Iris pigment epithelial cell (primary cell): ENCODE measurements at places on chromosomes 7 and 10.
A peak's percentile ranks its signal among the peaks of the same experiment; 100 is the strongest.

- DNase-seq, result no peak
These were observed 809.1 kb downstream of the TNS3 start for GRCh38 chr7:46772776-46773175.

DNA sequence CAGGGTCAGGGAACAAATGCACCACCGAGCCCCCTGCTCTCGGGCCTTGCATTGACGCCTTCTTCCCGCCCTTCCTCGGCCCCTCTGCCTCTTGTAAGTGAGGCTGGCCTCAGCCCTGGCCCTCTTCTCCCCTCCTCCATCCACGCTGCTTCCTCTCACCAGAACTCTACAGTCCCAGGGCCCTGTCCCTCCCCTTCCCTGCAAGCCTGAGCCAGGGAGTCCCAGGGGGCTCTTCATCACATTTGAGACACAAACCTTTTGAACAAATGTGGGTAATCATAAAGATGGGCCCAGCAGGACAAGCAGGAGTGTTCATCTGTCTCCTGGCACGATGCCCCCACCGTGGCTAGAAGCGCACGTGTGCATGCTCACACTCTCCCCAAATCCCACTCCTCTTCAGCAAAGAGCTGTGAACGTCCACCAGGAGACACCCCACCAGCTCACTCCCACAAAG, 57.7 kb downstream of the SLIT1 start:
- no peak for DNase-seq

GRCh38 chr7:134515569-134516468, 11.5 kb upstream of the AKR1B10 start:
- peak; percentile 83 for DNase-seq

- no peak for DNase-seq
These were observed 30.9 kb upstream of the SMKR1 start for GRCh38 chr7:129471402-129471827.

- DNase-seq, result no peak
These were observed 4.3 kb upstream of the LAMB4 start for GRCh38 chr7:108134486-108134885.

DNA sequence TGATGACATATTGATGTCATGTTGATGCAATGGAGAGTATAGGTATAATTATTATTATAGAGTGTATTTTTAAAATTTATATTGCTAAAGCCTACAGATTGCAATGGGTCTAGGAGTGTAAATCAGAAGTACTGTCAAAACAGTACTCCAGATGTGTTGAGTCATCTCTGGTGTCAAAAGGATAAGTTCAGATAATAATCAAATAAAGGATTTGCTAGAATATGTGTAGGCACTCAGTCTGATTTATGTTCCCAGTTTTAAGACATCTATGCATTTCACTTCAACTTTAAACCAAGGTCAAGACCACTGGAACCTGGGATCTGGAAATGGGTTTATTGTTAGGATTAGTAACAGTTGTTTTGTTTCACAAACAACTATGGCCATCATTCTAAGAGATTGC, 342.3 kb upstream of the BMPER start:
- DNase-seq, result no peak

DNA sequence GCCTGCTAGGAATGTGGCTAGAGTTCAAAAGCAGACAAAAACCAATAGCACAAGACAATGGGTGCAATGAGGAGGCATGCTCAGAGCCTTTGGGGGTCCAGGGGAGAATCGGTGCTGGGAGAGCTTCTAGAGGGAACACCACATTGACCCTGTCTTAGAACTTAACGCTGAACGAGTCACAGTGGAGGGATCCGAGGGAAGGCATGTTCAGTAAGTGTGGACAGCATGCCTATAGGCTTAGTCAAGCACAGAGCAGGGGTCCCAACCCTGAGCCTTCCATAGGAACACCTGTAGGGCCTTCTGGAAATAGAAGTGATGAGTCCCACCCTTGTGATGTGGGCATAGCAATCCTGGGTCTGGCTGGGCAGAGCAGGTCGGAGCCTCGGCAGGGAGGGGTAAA, 148.7 kb downstream of the PKD1L1 start:
- no peak for DNase-seq

DNA sequence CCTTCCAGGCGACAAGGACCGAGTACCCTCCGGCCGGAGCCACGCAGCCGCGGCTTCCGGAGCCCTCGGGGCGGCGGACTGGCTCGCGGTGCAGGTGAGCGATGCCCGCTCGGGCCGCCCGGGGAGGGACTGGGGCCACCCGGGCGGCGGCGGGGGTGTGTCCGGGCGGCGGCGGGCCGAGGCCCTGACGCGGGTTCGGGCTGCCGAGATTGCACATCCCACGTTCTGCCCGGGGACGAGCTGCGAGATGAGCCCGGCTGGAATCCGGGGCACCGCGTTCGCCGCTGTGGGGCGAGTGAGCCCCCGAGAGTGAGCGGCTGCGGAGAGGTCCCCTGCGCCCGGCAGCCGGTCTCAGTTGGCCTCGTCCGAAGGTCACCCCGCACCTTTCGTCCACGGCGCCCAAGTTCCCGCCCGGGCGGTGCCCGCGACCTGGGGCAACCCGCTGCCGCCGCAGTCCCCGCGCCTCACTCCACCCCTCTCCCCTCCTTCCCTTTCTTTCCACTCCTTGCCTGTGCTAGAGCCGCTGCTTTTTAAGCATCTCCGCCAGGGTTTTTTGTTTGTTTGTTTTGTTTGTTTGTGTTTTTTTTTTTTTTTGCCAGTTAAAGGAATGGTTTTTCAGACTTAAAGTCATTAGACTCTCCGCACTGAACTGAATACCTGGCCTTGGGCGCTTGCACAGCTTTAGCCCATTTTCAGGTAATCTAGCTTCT, 515 bp downstream of the RALA start:
- DNase-seq, result no peak

- no peak for DNase-seq
These were observed 618.5 kb upstream of the ANKRD30A start for GRCh38 chr10:36506697-36507496.

DNA sequence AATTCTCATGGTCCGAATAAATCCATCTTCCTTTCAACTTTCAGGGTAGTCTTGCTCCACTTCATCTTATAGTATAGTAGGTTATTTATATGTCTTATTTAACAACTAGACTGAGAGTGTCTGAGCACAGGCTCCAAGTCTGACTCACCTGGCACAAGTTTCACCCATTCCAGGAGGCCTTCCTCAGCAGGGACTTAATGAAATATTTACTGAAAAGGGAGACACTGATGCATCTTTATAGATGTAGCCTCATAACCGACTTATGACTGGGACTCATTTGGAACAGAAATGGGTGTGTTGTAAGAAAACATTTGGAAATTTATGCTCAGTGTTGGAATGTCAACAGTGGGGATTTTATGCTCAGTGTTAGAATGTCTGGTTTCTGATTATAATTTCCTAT, 59.9 kb downstream of the CH25H start:
- DNase-seq, result peak; percentile 57

DNA sequence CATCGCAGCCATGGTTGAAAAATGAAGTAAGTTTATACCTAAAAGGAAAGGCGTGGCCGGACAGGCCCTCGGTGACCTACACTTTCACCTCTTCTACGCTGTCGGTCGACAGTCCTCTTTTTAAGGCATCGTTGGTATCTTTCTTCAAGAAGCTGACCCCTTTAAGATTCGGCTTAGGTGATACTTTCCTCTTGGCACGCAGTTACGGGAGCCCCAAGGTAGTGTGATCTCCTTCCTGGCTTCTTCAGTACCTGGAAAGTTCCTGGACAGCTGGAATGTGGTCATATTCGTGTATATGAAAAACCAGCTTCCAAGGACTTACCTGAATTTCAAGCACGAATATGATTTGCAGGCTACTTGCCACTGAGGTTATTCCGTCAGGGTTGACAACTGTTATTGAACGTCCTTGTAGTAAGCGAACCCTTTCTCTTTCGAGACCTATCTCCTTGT, 885 bp upstream of the SYPL1 start:
- no peak for DNase-seq

DNA sequence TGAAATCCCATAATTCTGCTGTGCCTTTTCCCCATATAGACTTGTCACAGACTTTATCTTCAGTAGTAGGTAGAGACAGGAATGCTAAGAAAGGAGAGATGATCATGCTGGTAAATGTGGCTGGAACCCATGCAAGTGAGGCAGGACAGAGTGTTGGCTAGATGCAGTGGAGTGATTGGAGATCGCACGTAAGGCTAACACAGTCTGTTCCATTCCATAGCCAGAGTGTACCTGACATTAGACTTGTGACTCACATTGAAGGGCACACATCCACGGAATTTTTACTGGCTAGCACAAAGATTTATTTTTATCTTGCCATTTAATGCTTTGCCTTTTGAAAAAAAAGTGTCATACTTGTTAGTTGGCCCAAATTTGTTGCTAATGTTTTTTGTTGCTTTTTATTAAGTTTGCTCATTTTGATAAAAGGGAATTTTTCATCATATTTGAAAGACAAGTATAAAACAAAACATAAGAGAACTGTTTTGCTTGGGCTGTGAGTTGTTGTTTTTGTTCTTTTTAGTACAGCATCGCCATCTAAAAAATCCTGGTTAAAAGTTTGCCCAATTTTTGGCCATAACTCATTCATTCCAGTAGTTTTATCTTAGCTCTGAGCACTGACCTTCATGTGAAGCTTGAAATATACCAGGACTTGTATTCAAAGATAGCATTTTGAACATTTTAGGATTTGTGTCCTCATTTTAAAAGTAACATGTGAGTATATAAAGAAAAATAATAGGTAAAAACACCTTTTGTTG, 81.0 kb downstream of the CPED1 start:
- peak; percentile 59 for DNase-seq

DNA sequence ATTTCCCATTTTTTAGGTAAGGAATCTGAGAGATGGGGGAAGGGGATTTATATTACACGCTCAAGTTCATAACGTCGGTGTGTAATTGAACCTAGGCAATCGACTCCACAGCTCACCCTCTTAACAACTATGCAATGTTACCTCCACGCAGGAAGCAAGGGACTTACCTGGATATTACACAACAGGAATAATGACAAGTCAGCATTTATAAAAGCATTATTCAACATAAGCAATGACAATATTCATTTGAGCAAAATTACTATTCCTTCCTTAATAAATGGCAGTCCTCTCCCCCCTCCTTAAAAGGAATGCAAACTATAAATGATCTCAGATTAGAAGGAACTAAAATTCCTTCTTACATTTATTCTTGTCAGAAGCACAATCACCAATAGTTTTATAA, 104.0 kb downstream of the PCLO start:
- no peak for DNase-seq

- DNase-seq, result no peak
These were observed 38.9 kb upstream of the TOMM7 start for GRCh38 chr7:22861576-22861975.

DNA sequence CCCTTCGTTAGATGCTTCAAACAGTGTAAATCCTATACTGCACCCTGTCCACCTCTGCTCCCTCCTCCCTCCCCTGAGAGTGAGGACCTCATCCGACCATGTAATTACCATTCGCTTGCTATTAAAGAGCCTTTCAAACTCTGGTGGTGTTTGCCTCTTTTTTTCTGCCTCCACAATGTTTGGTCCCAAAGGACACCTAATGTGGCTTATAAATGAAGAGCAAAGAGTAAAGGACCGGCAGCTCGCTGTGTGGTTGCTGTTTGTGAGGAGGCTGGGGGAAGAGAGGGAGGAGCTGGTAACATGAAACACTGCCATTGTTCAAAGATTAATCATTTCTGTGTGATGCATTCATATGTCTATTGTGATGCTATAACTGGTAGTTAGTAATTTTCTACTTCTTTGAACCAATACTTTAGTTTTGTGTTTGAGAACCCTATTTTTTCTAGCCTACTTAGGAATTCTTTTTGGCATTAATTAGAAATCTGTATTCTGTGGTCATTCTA, 27.9 kb downstream of the MTURN start:
- DNase-seq, result peak; percentile 75

- DNase-seq, result no peak
These were observed 57.5 kb downstream of the LCOR start for GRCh38 chr10:96889415-96890171.

GRCh38 chr7:73960548-73960947, 67.4 kb upstream of the ELN start:
- DNase-seq, result no peak

DNA sequence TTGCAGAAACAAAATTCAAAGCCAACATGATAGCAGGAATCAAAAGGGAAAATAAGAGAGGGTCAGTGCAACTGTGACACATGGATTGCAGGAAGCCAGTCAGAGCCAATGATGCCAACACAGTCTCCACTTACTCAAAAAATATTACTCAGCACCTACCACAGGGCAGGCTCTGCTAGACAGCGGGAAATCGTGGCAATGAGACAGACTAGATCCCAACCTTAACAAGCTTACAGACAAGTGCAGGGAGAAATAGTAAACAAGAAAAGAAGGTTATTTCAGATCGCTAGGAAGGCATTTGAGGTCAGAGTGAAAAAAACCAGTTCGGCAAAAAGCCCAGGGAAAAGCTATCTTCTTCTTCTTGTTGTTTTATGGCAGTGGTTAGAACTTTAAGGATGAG, 45.2 kb upstream of the NPFFR1 start:
- DNase-seq, result peak; percentile 10

- no peak for DNase-seq
These were observed 132.4 kb downstream of the SVIL start for GRCh38 chr10:29502351-29502750.

- no peak for DNase-seq
These were observed 58.5 kb downstream of the MICU1 start for GRCh38 chr10:72567421-72567820.

GRCh38 chr10:132111871-132112341, 46.2 kb downstream of the JAKMIP3 start:
- DNase-seq, result no peak
